ENCODE measurements at places on chromosomes 16 and 17.

DNA sequence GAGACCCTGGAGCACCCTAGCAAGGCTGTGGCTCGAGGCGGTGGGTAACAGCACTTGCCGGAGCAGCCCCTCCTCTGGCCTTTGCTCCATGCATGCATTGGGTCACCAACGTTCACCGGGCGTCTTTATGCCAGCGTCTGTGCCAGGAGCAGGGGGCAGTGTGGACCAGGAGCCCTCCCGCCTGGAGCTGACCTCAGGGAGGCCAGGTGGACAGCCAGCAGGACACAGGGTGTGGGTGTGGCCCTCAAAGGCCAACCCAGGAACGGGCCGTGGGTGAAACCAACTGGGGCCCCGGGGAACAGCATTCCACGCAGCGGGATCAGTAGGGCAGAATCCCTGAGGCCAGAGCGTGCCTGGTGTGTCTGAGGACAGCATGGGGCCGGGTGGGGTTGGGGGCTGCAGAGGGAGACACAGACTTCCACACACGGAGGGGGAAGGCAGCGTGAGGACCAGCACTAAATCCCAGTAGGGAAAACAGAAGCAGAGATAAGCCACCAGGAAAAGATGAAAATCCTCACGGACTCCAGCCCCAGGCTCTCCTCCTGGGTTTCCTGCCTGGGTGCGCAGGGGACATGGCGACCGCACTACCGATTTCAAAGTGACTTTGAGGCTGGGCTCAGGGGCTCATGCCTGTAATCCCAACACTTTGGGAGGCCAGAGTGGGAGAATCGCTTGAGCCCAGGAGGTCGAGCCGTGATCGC lies 2.9 kb upstream of the CD7 start:
- no peaks in the 10 kb centered on the region for H3K27me3 ChIP-seq
- no peak for DNase-seq
- H3K27ac ChIP-seq: no peak overlapping the region
- no peaks in the 10 kb centered on the region for H3K4me1 ChIP-seq
- no peaks in the 10 kb centered on the region for H3K36me3 ChIP-seq

GRCh38 chr16:84446596-84447392 lies 57.7 kb downstream of the MEAK7 start:
- H3K27ac ChIP-seq: no peak overlapping the region
- peaks cover 3% of the 10 kb centered on the region for H3K27me3 ChIP-seq
- H3K36me3 ChIP-seq: no peaks in the 10 kb centered on the region
- no peak for DNase-seq
- H3K4me3 ChIP-seq: no peak overlapping the region
- H3K4me1 ChIP-seq: no peaks in the 10 kb centered on the region

- no peak for DNase-seq
- no peaks in the 10 kb centered on the region for H3K27me3 ChIP-seq
- H3K27ac ChIP-seq: no peak overlapping the region
- no peaks in the 10 kb centered on the region for H3K4me1 ChIP-seq
- no peak overlapping the region for H3K4me3 ChIP-seq
These were observed 126.5 kb downstream of the WWOX start for GRCh38 chr16:78225919-78226318.

- no peak overlapping the region for H3K4me3 ChIP-seq
- H3K4me1 ChIP-seq: no peaks in the 10 kb centered on the region
- peaks cover 5% of the 10 kb centered on the region for H3K36me3 ChIP-seq
- DNase-seq: no peak
- H3K27ac ChIP-seq: no peak overlapping the region
These were observed 29.6 kb upstream of the CDRT4 start for GRCh38 chr17:15496735-15497670.

All from aorta (tissue), 5 donors.